Activated CD4-positive, alpha-beta T cell treated with anti-CD3 and anti-CD28 coated beads, Interleukin-2, amount 10 ng/mL, durations not matched to agents 7 days and 5 days (primary cell): ENCODE measurements at places on chromosomes 3 and 15. TPM values are rescaled to one million over a fixed set of nuclear protein-coding genes. Genes with fewer than 3 reads are reported as not detected.

Gene CLRN1
- not detected for total RNA-seq

Gene CALML4
- total RNA-seq: 11.2 TPM

Gene KCNMB2
- total RNA-seq: not detected

Gene YEATS2
- total RNA-seq: 48.7 TPM

Gene SENP8
- 1.2 TPM for total RNA-seq

DNA sequence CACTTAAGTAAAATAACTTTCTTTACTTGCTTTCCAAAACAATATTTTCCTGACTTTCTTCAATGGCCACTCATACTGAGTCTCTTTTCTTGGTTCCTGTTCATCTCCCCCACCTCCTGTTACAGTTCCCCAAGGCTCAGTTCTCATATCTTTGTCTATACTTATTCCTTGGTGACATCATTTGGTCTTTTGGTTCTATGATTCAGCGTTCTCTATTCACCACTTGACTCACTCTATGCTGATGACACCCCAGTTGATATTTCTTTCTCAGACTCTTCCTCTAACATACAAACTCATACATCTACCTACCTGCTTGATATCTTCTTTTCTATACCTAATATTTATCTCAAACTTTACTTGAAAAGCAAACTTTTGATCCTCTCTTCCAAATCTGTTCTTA, 85.0 kb upstream of the P3H2 start:
- DNase-seq: no peak

GRCh38 chr3:149954812-149955211, 15.9 kb downstream of the PFN2 start:
- no peak for DNase-seq

DNA sequence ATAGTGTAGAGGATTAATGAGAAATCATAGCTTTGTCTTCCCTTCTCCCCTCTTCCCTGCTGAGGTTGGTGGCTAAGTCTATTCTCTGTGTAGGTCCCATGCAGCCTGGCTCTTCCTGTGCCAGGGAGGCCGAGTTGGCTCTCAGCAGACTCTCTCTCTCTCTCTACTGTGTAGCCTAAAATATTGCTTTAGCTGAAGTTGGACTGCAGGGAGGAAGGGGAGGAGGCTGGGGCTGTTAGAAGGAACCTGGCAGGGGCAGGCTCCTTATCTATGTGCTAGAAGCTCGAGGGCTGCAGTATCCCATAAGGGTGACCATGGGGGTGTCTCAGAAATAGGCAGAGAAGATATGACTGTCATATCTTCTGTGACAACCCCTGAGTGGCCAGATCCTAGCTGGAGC, 160.8 kb downstream of the EPHB1 start:
- no peak for DNase-seq

GRCh38 chr15:55695432-55695831, 47.5 kb downstream of the PRTG start:
- DNase-seq: no peak
